ENCODE measurements at places on chromosomes 3 and 15.

GRCh38 chr3:149790268-149790667, 2.1 kb downstream of the ANKUB1 start:
- DNase-seq: no peak

DNA sequence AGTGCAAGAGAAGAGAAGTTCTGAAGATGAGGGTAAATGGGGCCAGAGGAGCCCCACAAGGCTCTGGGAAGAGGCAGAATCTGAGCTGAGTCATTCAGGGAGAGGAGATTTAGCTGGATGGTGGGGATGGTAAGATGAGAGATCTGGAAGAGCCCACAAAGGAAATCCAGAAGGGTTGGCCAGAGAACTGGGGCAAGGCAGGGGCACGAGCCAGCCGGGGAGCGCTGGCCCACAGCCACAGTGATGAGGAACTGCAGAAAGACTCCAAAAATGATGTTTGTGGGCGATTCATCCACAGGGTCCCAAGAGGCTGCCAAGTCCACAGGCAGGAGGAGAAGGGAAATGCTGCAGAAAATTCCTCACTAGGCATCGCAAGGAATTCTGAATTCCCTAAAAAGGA, 75.9 kb upstream of the ATP2B2 start:
- no peak for DNase-seq

DNA sequence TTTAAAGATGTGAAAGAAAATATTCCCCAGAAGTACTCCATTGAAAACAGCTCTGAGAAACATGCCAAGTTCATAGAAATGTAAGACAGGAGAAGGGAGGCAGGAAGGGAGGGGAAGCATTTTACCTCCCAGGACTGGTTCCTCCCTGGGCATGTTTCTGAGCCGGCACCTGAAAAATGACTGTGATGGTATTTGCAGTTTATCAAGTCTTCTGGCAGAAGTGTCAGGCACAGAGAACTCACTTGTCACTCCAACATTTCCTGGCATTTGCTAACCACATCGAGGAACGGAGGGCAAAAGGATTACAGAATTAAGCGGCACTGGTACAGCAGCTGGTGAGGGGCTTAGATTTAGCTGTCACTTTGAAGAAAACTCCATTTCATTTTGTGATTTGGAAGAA, 1054.0 kb downstream of the TUSC7 start:
- no peak for DNase-seq

- no peak for DNase-seq
These were observed 52.9 kb upstream of the RNU6-1 start for GRCh38 chr15:67892559-67893377.

GRCh38 chr3:154933581-154933980, 146.5 kb upstream of the MME start:
- no peak for DNase-seq

- DNase-seq: no peak
These were observed 12.6 kb downstream of the CCDC14 start for GRCh38 chr3:123948449-123948848.

GRCh38 chr15:78225783-78226541, 8.4 kb downstream of the ACSBG1 start:
- no peak for DNase-seq

GRCh38 chr15:92681141-92681631, 25.6 kb upstream of the FAM174B start:
- DNase-seq: no peak

- DNase-seq: no peak
These were observed 21.0 kb downstream of the ZDHHC3 start for GRCh38 chr3:44954962-44955361.

GRCh38 chr15:74389241-74390048, 22.0 kb upstream of the CYP11A1 start:
- no peak for DNase-seq

DNA sequence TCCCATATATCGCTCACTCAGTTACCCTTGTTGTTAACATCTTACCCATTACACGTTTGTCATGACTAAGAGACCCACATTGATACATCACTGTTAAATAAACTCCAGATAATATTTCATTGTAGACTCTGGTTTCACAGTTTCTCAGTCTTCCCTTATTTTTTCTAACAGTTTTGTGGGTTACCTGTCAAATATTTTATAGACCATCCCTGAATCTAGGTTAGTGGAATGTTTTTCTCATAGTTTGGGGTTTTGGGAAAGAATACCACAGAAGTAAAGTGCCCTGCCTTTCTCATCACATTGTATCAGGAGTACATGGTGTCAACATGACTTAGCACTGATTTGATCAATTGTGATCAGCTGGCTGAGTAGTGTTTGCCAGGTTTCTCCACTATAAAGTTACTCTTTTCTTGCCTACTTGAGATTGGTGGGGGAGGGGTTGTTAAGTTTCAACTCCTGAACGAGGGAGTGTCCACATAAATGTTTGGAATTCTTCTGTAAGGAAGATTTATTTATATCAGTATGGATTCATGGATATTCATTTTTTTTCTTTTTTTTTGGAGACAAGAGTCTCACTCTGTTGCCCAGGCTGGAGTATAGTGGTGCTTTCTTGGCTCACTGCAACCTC, 25.9 kb downstream of the RNF111 start:
- no peak for DNase-seq

- no peak for DNase-seq
These were observed 4.1 kb upstream of the ECT2 start for GRCh38 chr3:172746475-172746874.

GRCh38 chr3:174346141-174346540, 513.0 kb upstream of the NAALADL2 start:
- DNase-seq: no peak

DNA sequence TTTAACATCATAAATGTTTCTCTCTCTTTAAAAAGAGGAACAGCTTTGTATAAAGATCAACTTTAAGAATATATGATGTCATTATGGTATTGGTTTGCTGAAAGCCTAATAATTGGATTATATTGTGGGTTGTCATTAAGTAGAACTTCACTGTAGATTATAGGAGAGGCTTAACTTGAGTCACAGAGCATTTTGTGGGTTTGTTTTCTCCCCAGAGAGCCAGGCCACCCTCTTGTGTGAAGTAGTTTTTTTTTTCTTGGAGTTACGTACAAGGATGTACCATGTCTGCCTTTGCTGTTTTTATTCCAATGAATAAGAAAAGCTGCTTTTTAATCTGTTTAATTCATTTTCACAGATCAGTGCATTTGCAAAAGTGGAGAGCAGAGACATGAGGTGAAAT, 354.8 kb upstream of the TBL1XR1 start:
- no peak for DNase-seq

DNA sequence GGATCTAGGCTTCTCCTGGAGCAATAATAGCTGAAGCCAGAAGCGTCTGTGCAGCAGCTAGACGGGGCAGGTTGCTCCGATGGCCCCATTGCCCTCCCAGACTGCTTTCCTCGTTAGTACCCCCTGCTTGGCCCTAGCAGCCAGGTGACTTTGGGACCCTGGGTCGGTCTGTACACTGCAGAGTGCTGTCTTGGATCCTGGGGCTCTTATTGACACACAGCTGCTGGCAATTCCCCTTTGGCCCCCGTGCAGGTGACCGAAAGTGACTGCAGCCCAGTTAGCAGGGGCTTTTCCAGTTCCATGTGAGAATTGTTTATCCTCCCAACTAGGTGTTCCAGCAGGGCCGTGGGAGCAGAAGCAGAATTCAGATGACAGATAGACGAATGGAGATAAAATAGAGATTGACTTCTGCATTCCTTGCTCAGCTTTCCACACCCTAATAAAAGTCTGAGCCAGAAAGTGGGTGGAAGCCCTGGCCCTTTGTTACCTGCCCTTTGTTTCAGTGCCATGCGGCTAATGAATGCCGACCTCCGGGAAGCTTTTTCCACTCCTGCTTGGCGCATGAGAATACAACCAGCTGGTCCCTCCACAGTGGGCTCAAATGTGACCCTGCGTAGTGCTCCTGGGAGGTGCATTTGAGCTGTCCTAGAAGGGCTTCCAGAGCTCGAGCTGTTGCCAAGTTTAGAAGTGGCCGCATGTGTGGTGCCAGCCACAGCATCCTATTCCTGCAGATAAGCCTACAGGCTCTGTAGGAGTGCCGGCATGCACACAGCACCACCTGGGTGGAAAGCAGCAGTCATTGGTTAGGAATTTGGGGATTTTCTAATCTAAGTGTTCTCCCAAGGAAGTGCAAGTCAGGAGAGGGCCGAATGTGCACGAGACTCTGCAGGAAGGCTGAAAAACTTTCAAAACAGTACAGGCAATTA, 94.4 kb downstream of the SLCO3A1 start:
- DNase-seq: peak; percentile 18

DNA sequence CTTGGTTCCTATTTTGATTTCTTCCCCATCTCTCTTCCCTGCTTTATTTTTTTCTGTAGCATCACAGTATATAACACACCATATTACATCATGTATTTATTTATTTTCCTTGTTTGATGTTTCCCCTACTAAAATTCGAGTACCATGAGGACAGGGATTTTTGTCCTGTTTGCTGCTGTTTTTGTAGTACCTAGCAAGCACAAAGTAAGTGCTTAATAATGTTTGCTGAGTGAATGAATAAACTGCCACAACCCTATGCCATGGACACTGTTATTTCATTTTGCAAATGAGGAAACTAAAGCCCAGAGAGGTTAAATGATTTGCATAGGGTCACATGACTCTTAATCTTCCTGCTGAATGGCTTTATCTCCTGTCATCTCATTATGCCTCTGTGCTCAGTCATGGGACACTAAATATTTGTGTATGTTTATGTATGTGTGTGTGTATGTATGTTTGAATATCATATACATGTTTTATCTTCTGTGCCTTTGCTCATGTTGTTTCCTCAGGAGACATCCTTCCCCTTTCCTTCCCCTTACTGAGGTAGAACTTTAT, 26.1 kb upstream of the MGA start:
- no peak for DNase-seq

DNA sequence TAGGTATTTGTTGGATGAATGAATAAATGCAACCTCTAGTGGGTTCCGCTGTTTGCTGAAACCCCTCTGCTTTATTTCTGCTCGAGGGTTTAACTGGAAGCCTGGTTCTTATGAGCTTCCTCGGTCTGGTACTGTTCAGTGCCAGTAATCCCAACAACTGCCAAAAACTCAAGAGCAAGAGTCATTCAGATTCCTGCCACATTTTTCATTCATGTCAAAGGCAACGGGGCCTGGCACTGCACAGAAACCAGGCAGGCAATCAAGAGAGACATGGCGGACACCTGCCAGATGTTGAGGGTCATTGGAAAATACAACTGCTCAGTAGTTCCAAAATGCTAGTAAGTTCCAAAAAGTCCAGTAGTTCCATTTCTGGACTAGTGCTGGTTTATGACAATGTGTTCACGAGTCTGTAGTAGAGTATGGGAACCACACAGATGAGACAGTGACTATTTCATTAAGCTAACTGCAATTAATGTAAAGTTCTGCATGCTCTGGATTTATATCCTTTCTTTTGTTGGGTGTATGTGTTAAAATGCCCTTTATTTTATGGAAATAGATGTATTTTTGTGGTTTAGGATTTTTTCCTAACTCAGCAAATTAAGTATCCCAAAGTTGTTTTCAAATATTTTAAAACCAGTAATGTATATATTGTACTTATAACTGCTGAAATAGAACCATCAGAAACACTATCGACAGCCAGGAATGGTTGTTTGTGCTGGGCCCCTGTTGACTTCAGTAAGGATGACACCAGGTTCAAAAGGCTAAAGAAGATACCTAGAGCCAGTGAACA, 22.7 kb upstream of the TMEM41A start:
- no peak for DNase-seq

DNA sequence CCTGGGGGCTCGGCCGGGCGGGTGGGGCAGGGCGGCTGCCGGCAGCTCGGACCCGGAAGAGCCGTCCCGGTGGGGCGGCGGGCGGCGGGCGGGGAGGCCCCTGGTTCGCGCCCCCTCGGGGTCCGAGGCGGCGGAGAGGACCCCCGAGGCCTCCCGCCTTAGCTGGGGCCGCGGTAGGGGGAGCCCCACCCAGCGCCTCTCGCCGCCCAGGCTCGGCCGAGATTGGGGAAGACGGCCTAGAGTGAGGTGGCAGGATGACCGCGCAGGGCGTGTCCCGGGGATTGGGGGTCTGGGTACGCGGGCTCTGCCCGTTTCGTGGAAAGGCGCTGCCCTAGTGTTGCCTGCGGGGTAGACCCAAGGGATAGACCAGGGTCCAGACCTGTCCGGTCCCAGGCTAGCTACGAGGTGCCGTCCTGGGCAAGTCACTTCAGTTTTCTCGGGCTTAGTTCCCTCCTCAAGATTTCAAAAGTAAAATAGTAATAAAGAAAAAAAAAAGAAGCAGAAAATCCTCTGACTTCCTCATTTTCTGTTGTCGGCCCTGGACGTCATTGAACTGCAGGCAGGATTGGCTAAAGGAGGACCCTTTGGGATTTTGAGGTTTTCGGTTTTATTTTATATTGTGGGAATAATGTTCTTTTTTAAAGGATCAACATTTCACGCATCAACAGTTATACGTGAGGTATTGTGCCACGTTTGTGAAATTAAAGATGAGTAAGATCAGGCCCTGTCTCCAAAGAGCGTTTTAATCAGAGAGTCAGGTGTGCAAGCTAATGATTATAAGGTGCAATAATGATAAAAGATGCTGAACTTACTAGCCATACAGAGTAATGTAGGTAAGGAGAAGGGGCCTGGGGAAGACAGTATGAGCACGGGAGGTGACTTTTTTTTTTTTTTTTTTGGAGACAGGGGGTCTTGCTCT, 679 bp downstream of the IQGAP1 start:
- no peak for DNase-seq

- DNase-seq: no peak
These were observed 115.1 kb downstream of the LIPC start for GRCh38 chr15:58546635-58547627.

GRCh38 chr3:122409446-122409845, 6.4 kb downstream of the WDR5B start:
- DNase-seq: no peak

DNA sequence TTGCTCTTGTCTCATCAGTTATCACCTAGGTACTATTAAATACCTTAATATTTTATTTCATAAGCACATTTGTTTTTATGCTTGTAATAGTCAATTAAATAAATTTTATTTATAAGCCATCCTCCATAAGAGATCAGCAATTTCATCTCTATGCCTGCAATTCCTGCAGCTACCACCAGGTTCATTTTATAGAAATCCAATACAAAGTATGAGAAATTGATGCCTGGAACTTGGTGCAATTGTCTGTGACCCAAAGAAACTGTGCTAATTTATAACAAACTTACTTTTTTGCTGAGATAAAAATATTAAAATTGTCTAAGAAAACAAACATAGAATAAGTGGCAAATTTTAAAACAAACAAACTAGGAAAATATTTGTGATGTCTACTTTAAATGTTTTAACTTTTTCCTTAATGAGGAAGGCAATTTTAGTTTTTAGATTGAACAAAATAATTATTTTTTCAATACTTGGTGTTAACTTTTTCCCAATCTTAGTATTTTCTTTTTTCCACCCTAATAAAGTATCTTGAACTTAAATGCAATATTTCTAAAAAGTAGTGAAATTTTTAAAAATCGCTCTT, 1026.6 kb downstream of the ROBO1 start:
- no peak for DNase-seq

DNA sequence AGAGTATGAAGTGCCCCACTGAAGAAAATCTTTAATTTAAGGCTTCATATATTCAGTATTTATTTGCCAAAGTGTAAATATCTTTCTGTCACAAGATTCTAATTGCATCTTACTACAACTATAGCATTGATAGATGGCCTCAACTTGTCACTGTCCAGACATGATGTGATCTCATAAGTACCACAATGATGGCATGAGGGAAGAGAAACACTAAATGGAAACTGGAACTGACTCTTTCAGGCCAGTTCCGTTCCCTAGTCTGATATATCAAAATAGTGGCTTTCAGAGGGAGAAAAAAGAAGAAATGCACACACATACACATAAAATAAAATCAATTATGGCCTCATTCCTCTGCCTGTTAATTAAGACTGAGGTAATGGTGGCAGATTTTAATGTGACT, 615.7 kb downstream of the TBL1XR1 start:
- DNase-seq: no peak

- DNase-seq: no peak
These were observed 54.6 kb downstream of the EMC4 start for GRCh38 chr15:34279368-34279767.

Data from NCI-H446 treated with DMSO at 0.1 percent for 48 hours (cell line).